AML-193 (cell line): ENCODE measurements at places on chromosomes 6 and 20.
A peak's percentile ranks its signal among the peaks of the same experiment; 100 is the strongest.

- no peak for DNase-seq
These were observed 117.6 kb downstream of the MRPL14 start for GRCh38 chr6:44009425-44010321.

DNA sequence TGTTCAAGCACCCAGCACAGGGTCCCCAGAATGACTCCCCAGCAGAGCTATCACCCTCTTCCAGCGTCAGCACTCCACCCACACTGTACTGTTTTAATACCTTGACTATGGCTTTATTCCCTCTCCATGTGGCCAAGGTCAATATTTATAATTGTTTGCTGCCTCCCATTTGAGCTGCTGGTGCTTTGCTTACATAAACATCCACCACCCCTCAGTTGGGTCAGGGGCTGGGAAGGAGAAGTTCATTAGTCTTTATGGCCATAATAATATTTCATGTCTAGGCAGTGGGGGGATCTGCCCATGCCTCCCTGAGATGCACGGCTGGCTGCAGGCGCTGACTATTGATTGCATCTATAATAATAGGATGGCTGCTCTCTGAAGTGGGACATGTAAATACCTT is 41.8 kb upstream of the SAYSD1 start:
- DNase-seq = no peak

DNA sequence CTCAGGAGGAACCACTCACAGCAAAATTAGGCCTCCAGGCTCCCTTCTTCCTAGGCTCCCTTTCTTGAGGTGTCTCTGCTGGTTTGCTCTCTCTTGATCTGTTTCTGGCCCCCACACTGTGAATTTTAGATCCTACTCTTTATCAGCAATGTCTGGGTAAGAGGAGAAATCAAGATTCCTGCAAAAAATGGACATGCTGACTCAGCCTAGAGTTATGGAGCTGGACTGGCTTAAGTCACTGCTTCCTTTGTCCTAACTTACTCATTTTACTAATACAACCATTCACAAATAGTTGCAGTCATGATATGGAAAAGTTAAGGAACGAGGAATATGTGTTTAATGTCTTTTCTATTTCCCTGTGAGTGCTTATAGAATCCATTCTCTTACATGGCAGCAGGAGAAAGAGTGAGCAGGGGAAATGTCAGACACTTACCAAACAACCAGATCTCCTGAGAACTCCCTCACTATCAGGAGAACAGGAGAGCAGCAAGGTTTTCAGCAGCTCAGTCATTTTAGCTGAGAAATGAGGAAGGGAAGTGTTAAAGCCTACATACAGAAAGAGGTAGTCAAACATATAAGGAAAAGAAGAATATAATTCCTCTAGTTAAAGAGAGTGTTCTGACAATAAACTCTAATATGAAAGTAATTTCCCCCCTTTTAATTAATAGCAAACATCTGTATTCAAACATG is 160.8 kb downstream of the PDE7B start:
- DNase-seq = no peak

GRCh38 chr20:5979801-5980200 is 29.3 kb downstream of the MCM8 start:
- DNase-seq = no peak

GRCh38 chr20:276620-277495 is 13.7 kb downstream of the C20orf96 start:
- no peak for DNase-seq

DNA sequence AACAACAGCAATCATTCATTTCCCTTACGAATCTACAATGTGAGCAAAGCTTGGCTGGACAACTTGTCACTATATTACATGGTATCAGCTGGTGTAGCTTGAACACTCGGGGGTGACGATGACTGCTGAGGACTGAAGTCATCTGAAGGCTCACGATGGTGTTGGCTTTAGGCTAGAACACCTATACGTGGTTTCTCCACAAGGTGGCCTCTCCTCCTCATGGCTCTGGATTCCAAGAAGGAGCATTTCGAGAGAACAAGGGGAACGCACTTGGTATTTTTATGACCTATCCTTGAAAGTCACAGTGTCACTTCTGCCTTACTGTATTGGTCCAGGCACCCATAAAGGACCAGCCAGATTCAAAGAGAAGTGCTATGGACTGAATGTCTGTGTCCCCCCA is 37.5 kb upstream of the ADGRF1 start:
- no peak for DNase-seq

DNA sequence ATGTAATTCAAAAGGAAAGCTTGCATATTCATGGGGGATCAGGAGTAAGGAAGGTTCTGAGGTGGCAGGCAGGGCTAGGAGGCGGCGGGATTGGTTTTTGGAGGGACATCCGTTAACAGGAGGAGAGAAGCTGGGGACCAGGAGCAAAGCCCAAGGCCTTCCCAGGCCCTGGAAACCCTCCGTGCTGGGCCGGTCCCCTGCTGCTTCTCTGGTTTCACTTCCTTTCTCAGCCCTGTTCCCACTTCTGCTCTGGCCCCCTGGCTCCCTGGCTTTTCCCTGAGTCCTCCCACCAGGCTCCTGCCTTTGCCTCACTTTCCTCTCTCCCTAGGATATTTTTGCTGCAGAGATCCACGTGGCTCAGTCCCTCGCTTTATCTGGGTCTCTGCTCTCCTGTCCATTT is 26.4 kb upstream of the SALL4 start:
- no peak for DNase-seq

- DNase-seq = no peak
These were observed 595 bp downstream of the EYA2 start for GRCh38 chr20:46894971-46895905.

DNA sequence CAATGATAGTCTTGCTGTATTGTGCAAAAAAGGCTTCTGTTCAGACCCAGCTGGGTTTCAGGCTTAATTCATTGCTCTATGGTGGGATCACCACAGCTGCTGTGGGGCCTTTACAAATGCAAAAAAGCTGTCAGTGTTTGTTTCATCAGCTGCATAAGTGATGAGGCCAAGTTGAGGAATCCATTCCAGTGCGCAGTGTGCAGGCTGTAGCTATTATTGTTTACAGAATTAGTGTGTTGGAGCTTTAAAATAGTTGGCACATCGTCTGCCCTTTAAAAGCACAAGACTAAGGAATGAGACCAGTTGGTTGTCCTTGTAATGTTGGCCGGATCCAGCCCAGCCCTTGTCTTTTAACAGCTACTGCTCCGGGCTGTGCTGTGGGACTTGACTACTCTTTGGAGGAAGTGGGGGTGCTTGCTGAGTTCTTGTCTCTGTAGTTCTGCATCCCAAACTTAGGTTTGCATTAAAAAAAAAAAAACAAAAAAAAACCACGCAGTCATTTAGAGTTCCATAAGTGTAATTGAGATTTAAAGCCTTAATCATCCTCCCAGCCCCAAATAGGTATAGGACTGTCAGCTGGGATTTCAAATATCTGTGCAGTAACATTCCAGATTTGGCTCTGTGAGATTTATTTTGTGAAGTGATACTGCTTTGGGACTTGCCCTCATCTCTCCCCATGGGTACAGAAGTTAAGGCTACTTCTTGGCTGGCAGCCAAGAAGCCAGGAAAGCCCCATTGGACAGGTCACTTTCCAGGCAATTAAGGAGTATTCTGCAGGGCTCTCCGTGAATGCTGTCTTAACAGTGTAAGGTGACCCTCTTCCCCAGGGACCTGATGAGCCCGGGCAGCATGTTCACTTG is 19.3 kb downstream of the JARID2 start:
- no peak for DNase-seq

DNA sequence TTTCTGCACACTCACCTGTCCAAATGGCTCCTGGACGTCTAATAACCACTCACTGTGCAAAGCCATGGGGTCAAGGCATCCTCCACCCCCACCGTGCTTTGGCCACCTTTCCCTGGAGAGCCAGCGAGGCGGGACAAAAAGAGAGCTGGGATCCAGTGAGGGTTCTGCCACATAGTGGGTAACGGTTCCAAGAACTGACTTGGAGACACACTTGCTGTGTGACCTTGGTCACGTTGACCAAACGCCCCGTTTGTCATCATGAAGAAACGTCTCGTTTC is 287.2 kb downstream of the TFAP2C start:
- DNase-seq = no peak

DNA sequence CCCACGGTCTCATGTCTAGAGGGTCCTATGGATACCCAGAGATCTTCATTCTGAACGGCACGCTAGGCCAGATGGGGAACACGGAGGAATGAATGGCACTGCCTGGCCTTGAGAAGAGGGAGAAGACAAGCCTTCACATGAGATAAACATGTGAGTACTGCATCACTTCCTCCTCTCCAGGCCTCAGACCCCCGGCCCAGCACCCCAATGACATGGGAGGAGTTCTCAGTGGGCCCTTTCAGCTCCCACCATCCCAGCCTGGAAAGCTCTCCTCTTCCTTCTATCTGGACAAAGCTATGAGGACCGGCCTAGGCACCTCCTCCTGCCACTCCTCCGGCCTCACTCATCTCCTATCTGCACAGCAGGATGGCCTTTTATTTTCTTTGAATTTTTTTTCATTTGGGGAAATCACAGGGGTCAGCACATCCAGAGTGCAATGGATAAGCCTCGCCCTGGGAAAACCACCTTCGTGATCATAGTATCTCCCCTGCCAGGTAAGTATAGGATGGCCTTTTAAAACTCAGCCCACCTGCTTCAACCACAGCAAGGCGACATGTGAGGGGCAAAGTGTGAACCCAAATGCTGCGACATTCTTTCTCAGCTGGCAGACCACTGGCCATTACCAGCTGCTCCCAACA is 39.2 kb upstream of the CDKN1A start:
- no peak for DNase-seq

DNA sequence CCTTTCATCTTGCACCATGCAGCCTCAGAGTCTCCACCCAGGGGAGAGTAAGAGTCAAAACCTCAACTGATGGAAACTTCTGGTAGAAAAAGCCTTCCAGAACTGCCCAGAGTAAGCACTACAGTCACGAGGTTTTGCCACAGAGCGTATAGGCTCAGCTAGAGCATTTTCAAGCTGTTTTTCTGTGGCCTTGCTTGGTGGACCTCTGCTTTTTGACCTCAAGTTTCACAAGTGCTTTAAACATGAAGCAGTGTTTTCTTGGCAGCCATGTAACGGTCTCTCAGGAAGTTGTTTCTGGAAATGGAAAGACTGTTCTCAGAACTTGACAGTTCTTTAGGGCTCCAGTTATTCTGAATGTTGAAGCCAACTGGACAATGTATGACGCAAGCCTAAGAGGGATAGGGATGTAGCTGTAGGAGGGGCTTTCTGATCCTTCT is 146.5 kb downstream of the ZDHHC14 start:
- DNase-seq = peak; percentile 97

- DNase-seq = no peak
These were observed 9.8 kb downstream of the MAS1L start for GRCh38 chr6:29477923-29478450.

DNA sequence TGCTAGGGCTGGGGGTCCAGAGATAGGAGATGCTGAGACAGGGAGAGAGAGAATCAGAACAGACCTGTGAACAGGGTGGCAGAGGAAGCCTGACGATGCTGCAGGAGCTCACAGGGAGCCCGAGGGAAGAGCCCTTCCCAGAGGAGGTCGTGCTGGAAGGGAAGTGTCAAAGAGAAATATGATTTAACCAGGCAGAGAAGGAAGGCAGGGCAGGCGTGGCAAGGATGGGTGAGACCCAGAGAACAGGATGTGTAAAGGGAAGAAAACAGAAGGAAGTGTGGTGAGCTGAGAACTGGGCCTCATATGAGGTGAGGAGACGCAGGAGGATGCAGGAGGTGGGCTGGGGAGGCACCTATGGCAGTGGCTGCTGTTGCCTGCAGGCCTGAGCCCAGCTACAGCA is 105.6 kb downstream of the ZDHHC14 start:
- no peak for DNase-seq

DNA sequence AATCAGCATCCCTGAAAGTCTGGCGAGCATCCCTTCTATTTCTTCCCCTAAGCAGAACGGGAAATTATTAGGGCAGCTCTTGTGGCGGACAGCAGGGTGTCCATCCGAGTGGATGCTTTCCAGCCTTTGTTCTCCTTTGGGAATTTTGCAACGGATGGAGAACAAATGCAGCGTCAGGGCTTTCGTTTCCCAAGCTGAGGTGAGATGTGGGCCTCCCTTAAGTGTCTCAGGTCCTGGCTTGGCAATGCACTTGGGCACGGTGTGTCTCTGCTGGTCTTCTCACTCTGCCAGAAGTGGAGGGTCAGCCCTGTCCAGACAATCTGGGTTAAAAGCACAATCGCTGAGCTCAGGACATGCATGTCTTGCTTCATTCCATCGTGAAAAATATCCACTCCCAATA is 43.5 kb downstream of the FOXA2 start:
- DNase-seq = no peak

GRCh38 chr6:43773050-43773979 is 3.3 kb downstream of the VEGFA start:
- DNase-seq = peak; percentile 80

DNA sequence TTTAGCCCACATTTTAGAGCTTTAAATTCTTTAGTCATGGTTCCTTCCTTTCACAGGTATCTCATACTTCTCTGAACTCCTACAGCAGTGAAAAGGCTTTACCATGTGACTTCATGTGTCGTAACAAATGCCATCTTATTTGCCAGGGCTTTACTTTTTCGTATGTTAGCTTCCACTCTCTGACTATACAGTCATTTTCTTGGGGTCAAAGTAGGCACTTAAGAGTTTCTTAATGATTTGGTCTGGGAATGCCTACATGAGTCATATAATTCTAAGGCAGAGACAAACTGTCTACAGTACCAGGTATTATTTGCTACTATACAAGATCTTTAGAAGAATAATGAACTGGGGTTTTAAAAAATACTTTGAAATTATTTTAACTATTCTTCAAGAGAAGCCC is 15.0 kb downstream of the RAB23 start:
- DNase-seq = no peak

DNA sequence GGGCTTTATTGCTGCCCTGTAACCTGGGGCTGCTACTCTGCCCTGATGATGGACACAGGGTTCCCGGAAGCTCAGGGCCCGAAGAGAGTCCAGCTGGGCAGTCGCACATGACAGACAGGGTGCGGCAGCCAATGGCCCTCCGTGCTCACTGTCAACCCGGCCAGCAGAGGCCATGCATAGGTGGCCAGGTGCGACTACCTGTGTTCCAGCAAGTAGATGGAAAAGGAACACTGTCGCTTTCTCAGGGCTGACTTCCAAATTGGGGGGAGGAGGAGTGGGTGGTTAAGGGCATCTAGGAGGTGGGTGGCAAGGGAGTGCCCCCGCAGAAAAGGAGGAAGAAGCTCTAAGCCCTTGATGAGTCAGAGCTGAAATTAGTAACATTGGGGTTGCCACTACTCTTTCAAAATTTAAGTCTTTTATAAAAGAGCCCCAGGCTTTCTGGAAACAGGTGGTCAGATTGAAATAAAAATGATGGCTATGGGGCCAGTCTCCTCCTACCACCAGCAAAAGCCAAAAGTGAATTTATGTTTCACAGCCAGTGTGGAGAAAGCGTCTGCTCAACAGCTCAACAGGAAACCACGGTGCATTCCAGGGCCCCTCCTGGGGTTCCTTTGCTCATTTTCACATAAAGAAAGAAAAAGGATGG is 2.3 kb upstream of the RAMACL start:
- DNase-seq = peak; percentile 31

DNA sequence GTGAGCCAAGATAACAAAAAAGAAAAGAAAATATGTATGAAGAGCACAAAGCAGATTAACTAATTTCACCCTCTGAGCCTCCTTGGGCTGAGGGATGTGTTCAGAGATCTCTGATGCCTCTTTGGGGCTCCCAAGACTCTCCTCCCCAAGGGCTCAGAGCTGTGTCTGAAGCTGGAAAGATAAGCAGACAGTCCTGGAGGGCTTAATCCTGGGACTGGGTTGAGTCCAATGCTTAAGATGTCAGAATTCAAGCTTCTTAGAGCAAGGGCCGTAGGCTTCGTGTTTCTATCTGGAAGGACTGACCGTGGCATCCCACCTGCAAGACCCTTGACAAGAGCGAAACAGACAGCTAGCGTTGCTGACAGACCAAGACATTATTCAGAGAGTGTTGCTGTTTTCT is 229.0 kb downstream of the ZMYND8 start:
- no peak for DNase-seq

GRCh38 chr6:40391086-40391485 is 196.1 kb downstream of the LRFN2 start:
- DNase-seq = no peak
